HFFc6 (cell line): ENCODE measurements at places on chromosomes 7 and 10.
A peak's percentile ranks its signal among the peaks of the same experiment; 100 is the strongest.

DNA sequence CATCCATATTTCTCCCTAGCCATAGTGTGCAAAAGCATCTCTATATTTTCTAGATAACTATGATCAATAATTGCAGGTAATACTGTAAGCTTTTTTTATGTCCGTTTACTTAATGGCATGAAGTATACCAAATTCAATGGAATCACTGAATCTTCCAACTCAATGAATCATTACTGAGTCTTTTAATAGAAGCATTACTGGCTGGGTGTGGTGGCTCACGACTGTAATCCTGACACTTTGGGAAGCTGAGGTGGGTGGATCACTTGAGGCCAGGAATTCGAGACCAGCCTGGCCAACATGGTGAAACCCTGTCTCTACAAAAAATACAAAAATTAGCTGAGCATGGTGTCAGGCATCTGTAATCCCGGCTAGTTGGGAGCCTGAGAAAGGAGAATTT, 372.5 kb downstream of the BMPER start:
- peak overlapping the region; percentile 30 for H3K27ac ChIP-seq
- H3K27me3 ChIP-seq = no peaks in the 10 kb centered on the region
- H3K4me3 ChIP-seq = peak overlapping the region; percentile 44
- DNase-seq = peak; percentile 19
- H3K4me1 ChIP-seq = peaks cover 27% of the 10 kb centered on the region
- H3K36me3 ChIP-seq = peaks cover 5% of the 10 kb centered on the region; the same call in 1 of the 2 replicates

GRCh38 chr7:141975806-141976523, 2.4 kb upstream of the TAS2R38 start:
- H3K36me3 ChIP-seq = no peaks in the 10 kb centered on the region
- H3K4me1 ChIP-seq = no peaks in the 10 kb centered on the region
- H3K4me3 ChIP-seq = no peak overlapping the region
- DNase-seq = peak; percentile 13
- no peaks in the 10 kb centered on the region; the same call in 1 of the 2 replicates for H3K27me3 ChIP-seq
- H3K27ac ChIP-seq = no peak overlapping the region

DNA sequence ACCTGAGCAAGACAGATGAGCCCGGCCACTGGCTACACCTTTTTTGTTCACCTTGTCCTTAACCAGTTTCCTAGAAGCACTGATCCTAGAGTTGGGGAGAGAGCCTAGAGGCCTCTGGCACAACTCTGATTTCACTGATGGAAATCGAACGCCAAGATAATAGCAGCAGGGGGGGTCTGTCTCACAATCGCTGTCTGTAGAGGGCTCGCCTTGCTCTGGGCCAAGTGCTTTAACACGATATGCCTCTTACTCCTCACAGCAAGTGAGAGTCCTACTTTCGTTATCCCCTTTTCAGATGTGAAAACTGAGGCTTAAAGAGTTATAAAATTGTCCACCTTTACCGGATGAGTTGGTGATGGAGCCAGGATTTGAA, 472 bp downstream of the RASSF4 start:
- no peak for DNase-seq
- peaks cover 34% of the 10 kb centered on the region for H3K4me1 ChIP-seq
- peaks cover 1% of the 10 kb centered on the region; the same call in 1 of the 2 replicates for H3K27me3 ChIP-seq
- no peak overlapping the region for H3K27ac ChIP-seq

GRCh38 chr10:7432884-7433726, 22.3 kb upstream of the SFMBT2 start:
- no peak overlapping the region for H3K4me3 ChIP-seq
- no peaks in the 10 kb centered on the region for H3K4me1 ChIP-seq
- no peaks in the 10 kb centered on the region; the same call in 1 of the 2 replicates for H3K27me3 ChIP-seq
- H3K27ac ChIP-seq = no peak overlapping the region
- DNase-seq = no peak
- H3K36me3 ChIP-seq = no peaks in the 10 kb centered on the region

- H3K27ac ChIP-seq = no peak overlapping the region
- H3K36me3 ChIP-seq = no peaks in the 10 kb centered on the region
- peaks cover 54% of the 10 kb centered on the region for H3K4me1 ChIP-seq
- no peaks in the 10 kb centered on the region; the same call in 1 of the 2 replicates for H3K27me3 ChIP-seq
These were observed 191.3 kb upstream of the AGK start for GRCh38 chr7:141359740-141360415.
